ENCODE measurements at places on chromosomes 16 and 17.

- no peak for DNase-seq
These were observed at the start of gene KRTAP2-4 for GRCh38 chr17:41065829-41066624. Gene KRTAP2-4, minus strand, starts transcription at chr17:41065879. Its CDS starts 34 bp downstream, at chr17:41065845.

DNA sequence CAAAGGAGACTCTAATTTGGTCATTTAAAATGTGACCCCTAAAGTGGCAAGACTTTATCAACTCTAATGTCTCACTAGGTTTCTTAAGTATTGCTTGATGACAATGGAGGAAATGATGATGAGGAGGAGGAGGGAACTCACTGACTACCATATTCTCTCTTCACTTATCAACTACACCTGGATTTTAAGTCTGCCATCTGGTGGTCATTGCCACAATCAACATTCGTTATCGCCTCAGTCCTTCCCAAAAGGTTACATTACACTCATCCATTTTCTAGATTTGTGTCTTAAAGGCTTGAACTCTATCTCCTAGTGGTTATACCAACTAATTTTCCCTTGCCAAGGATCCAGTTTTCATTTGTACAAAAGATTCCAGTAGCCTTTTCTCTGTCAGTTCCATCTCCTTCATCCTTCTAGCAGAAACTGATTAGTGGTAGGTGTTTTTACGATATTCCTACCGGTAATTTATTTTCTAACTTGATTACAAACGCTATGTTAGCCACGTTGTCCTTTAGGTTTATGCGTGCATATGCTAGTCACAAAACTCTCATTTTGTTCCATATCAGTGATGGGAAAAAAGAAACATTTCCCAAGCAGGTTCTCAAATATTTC is 114.6 kb upstream of the NOG start:
- no peak for DNase-seq

- no peak for DNase-seq
These were observed 6.8 kb downstream of the SCARF1 start for GRCh38 chr17:1638624-1639300.

DNA sequence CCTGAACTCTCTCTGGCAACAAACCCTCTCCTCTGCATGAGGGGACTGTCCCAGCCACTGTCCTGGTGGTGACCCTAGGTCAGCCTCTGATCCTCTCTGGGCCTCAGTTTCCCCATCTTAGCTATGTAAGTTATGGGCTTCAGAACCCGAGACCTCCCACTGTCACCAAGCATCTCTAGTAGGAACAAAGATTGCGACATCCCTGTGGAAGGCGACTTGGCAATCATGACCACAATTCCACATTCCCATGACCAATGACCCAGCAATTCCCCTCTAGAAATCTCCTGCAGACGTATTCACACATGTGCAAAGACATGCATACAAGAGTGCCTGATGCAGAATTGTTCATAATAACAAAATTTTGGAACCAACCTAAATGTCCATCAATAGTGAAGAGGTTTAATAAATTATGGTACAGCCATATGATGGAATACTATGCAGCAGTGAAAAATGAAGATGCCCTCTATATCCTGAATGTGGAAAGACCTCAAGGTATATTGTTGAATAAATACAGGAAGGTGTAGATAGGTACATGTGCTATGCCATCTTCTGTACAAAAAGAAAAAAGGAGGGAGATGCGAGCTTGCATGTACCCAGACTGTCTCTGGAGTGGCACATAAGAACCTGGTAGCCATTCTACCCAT is 21.2 kb downstream of the CNGB1 start:
- DNase-seq = no peak

DNA sequence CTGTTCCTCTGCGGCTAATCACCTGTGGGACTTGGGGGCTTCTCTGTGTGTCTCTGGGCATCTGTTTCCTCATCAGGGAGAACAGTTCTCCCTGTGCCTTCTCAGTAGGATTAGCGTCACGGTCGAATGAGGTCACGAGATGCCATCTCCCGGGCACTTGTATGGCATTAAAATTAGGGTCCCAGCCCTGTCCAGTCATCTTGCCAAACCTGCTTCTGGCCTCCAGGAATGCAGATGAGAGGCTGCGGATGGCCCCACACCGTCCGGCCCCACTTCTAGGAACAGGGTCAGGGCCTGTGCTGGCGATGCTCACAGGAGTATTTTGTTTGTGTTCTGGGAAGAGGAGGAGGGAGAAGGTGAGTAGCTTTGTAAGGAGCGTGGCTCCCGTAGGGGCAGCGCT is 58.5 kb downstream of the OR1D5 start:
- no peak for DNase-seq

DNA sequence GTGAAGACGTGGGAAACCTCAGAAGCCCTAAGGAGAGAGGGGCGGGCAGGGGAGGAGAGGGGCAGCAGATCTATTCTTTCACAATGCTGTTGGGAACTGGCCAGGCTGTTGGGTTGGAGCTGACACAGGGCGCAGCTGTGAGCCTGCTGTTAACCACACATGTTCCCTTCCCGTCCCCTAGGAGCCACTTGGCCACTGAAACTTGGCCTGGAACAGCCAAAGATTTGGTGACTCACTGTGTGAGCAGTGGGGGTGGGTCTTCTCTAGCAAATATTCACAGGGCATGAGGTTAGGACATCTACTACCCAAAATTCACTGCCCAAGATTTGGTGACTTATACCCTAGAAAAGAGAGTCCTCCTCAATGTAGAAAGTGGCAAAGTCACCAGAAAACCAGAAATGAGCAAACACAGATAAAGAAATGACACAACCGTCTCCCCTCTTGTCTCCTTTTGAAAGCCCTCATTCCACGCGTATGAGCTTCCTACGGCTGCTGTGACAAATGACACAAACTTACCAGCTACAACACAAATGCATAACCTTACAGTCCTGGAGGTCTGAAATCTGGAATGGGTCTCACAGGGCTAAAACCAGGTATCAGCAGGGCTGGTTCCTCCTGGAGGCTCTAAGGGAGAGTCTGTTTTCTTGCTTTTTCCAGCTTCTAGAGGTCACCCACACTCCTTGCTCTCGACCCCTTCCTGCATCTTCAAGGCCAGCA is 6.3 kb downstream of the TBC1D16 start:
- no peak for DNase-seq

DNA sequence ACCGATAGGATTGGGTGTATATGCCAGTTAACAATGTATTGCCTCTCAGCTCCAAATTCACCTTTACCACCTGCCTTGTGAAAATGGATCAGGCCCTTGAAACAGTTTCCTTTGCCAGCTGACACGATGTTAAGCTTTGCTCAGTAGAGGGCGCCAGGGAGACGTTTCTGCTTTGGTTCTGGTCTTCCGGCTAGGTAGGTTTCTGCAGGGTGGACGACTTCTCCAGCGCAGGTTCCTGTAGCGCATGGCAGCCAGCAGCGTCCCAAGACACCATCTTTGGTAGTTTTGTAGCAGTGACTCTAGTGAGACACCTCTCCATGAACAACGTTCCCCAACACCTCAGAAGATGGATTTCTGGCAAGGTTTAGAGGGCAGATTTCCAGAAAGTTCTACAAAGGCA is 24.0 kb downstream of the SYCE1L start:
- DNase-seq = no peak

- DNase-seq = no peak
These were observed 2.1 kb downstream of the ARMC7 start for GRCh38 chr17:75111777-75112335.

DNA sequence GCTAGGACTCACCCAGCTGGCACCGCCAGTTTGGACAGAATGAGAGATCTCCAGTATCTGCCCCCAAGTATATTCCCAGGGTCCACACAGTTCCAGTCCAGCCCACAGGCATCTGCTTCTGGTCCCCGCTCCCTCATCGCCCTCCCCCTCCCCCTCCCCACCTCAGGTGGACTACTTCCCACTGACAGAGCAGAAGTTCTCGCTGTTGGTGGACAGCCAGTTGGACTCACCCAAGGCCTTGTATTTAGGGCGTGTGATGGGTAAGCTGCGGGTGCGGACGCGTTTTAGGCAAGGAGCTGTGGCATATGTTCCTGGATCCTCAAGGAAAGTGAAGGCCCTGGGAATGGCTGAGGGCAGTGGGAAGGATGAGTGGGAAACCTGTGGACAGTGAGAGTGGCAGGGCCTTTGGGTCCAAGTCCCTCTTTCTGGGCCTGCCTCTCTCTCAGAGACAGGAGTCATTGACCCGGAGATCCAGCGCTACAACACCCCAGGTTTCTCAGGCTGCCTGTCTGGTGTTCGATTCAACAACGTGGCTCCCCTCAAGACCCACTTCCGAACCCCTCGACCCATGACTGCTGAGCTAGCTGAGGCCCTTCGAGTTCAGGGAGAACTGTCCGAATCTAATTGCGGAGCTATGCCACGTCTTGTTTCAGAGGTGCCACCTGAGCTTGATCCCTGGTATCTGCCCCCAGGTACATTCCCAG is 14.9 kb downstream of the CNTNAP1 start:
- DNase-seq = no peak

DNA sequence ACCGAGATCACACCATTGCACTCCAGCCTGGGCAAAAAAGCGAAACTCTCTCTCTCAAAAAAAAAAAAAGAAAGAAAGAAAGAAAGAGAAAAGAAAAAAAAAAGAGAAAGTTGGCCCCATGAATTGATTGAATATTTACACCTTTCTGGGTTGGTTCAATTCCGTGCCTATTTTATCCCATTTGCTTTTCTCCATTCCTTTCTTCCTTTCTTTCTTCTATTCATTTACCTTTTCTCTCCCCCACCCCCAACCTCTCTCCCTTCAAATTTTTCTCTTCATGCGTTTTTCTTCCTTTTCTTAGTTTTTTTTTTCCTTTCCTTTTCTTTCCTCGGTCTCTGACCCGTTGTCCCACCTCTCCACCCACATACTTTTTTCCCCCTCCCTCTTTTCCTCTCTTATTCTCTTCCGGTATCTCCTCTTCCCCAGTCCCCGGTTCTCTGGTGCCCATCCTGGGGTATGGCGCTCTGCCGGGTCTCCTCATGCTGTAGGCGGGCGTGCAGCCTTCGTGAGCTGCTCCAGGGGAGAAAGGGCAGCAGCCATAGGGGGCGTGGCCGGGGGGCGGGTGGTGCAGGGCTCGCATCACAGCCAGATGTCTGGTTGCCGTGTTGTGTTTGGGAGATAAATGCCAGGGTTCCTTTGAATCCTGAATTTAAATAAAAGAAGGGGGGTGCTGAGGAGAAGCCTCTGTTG is 5.3 kb upstream of the COL1A1 start:
- DNase-seq = no peak

GRCh38 chr16:30846649-30847402 is 47.1 kb downstream of the BCL7C start:
- DNase-seq = no peak

- no peak for DNase-seq
These were observed 94.1 kb downstream of the PLCG2 start for GRCh38 chr16:81873206-81873605.

GRCh38 chr17:80611816-80612215 is 67.2 kb downstream of the RPTOR start:
- DNase-seq = no peak

DNA sequence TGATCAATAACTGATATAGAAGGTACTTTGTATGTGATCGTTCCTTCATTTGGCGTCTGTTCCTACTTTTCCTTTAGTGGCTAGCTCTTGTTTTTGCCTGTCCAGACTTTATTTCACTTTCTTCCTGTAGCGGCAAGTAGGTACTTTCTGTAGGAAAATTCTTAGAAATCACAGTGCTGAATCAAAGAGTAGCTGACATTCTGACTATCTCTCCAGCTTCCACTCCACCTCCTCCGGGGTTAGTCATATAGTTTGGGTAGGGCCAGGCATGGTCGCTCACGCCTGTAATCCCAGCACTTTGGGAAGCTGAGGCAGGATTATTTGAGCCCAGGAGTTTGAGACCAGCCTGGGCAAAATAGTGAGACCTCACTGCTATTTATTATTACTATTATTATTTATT is 29.9 kb upstream of the PAFAH1B1 start:
- no peak for DNase-seq

DNA sequence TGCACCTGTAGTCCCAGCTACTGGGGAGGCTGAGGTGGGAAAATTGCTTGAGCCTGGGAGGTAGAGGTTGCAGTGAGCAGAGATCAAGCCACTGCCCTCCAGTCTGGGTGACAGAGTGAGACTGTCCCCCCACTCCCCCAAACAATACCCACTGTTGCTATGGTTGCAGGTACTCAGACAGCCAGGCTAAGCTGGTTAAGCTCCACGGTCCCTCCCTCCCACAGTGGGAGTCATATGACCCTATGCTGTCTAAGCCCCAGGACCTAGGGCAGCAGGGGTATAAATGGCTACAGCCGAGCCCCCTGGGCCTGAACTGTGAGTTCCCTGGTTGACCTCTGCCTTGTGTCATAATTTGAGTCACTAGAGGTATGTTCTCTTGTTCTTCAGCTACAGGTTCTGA is 15.9 kb upstream of the RPRML start:
- DNase-seq = no peak

DNA sequence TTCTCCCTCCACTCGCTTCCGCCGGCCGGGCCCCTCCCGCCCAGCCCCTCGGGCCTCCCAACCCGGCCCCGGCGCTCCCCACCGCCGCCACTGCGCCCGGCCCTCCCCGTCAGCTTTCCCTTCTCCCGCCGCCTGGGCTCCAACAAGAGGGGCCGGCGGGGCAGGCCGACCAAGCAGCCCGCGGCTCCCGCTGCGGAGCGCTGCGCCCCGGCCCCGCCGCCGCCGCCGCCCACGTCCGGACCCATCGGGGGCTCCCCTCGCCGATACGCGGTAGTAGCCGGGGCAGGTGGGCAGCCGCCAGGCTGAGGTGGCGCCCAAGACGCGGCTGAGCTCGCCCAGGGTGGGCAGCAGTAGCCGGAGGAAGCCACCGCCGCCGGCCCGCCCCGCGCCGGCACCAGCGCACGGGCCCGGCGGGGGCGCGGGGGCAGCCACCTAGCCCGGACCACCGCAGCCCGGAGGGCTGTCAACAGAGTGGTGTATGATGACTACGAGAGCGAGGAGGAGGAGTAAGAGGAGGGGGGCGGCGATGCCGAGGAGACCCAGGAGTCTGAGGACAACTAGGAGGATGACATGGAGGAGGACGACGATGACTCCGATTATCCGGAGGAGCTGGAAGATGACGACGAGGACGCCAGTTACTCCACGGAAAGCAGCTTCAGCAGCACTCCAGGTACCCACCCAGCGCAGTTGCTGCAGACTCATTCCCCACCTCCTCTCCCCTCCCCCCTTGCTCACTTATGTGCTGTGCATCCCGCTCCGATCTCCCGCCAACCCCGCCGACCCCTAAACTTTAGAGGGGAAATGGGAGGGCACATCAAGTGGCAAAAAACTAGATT is 498 bp downstream of the LRRC37B start:
- no peak for DNase-seq

GRCh38 chr17:37706446-37706845 is 38.4 kb downstream of the HNF1B start:
- DNase-seq = no peak

- DNase-seq = no peak
These were observed 13.2 kb upstream of the VPS35L start for GRCh38 chr16:19542138-19542821.

GRCh38 chr17:74584292-74585060 is 7.6 kb downstream of the CD300LD start:
- no peak for DNase-seq

All from cerebellar nuclear complex (tissue), 1 donor.